Body of pancreas (tissue), 4 donors: ENCODE measurements at places on chromosomes 7 and 10.

DNA sequence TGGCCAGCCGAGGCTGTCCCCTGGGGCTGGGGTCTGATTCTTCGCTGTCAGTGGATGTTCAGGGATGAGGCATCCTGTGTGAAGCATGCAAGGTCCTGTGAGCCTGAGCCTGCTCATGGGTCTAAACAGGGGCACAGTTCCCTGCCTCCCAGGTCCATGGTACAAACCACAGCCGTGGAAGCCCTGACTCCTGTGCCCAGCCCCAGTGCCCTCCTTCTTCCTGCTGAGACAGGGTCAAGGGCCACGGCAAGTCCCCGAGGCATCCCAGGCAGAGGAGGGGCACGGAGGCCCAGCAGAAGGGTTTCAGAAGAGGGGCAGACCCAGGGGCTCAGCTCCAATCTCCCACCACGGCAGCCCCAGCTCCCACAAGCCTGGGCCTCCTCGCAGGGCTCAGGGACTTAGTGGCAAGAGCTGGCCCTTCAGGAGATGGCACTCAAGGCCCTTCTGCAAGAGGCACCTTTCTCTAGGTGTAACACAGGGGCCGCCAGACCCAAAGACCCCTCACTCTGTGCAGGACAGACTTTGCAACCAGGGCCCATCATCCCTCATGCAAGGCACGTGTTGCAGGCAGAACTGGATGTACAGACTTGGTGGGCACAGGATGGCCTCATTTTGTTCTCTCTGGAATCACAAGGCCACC is 248.8 kb downstream of the TCERG1L start:
- no peak for DNase-seq

DNA sequence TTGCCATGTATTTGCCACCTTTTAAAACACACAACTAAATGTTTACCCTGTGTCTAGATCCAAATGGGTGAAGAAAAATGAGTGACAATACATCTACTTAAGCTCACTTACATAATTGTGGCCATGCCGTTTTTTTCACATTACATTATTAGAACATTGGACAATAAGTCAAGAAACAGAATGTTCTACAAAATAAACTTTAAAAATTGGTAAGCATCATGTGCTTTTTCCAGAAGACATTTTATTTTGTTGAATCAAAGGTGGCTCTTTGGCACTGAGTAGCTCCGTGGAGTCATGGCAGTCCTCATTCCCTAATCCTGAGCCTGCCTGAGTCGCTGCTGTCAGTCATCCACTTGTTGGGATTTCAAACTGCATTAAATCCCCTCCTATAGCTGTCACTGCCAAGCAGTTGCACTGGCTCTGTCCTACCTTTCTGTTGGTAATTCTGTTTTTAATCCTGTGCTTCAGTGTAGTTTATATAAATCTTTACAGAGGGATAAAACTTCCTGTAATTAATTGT is 32.3 kb downstream of the CAV1 start:
- DNase-seq = no peak

- DNase-seq = no peak
These were observed 225.6 kb downstream of the PTPRN2 start for GRCh38 chr7:158362001-158362400.

GRCh38 chr7:140581411-140581810 is 59.2 kb downstream of the DENND2A start:
- DNase-seq = no peak

DNA sequence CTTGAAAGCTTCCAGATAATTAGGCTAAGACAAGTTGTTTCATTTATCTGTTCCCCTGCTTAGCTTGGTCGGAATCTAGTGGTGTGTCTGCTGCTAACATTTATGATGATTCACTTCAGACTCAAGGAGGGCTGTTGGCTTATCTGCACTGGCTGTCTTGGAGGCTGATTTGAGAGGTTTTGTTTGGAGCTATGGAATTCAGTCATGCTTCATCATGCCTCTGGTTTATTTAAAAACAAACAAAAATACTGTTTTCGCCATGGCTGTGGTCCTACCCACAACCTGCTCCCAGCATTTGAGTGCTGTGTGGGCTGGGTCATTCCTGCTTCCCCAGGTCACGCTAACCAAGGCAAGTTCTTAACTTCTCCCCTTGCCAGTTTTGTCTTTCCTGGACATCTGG is 11.7 kb upstream of the ARPC1B start:
- DNase-seq = no peak

DNA sequence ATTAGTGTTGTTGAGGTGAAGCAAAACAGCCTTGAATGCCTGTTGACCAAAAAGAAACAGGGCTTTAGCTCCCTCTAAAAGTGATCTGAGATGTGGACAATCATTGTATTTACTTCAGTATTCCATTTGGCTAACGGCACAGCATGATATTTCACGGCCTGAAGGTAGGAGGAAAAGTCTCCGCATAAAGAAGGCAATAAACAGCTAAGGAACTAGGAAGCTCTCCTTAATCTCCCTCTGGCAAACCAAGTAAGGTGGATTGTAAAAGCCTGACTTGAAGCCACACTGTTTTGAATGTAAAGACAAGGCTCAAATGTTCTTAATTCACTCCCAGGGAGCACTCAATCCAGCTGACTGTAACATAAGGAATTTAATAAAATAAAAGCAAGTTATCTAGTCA is 160.0 kb upstream of the ZNF804B start:
- DNase-seq = no peak

- DNase-seq = no peak
These were observed 35.8 kb downstream of the LAMB4 start for GRCh38 chr7:108094346-108094745.

DNA sequence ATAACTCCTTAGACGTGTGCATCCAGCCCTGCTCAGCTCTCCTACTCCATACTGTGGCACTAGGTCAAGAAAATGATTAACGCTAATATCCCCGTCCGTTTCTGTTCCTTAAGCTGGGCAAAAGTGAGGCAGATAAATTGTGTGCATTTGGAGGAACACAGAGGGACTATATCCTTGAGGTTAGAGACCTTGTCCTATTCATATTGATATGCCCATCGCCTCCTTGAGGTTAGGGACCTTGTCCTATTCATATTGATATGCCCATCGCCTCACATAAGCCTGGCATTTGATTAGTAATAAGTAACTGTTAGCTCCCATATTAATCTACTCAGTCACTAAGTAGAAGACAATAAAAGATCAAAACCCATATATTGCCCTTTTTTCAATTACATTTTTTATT is 12.9 kb upstream of the TAX1BP1 start:
- DNase-seq = no peak

GRCh38 chr7:99720800-99721595 is 14.0 kb downstream of the CYP3A7 start:
- DNase-seq = no peak

GRCh38 chr10:51085204-51085603 is 10.9 kb downstream of the PRKG1 start:
- no peak for DNase-seq

DNA sequence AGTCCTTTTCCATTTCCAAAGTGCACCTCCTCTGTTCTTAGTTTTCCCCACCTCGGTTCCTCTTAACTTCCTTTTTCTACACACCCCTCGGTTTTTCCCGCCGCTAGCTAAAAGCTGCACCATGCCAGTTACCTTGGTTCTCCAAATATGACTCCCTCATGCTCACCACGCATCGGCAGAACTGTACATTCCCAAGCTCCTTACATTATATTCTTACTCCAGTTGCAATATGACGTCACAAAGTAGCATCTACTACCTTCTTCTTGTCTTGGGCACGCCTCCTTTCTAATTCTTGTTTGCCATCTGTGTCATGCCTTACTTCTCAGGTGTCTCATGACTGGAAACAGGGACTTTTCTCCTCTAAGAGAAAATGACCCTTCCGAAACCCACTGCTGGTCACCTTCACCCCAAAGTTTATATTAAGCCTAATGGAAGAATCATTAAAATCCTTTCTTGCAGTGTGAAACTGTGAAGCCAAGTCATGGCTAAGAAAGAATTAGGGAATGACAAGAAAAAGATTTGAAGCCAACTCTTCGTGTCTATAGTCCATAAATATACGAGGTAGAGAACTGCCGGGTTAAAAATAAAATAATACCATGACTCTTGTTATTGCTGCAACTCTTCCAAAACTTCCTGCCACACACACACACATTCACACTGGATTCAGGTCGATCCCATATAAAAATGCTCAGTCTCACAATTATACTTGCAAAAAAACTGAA is 1.7 kb downstream of the ESYT2 start:
- no peak for DNase-seq

DNA sequence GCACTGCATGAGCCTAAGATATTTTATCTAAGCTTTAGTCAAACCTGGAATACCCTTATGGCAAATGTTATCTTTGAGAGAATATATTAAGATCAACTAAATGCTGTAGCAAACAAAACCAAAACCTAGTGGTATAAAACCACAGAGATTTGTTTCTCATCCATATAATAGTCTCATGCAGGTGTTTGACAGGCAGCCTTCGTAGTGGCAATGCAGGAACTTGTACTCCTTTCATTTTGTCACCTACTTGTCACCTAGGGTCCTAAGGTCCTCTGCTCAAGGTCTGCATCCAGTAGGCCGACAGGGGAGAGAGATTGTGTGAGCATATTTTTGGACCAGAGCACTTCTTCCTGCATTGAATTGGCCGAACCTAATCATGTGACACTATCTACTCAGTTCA is 352.6 kb downstream of the GPR37 start:
- no peak for DNase-seq
